ENCODE measurements at places on chromosomes 1 and 21.

GRCh38 chr21:34522284-34522683 lies 10.3 kb upstream of the KCNE1 start:
- DNase-seq, result no peak

GRCh38 chr1:18948913-18949685 lies 7.4 kb downstream of the IFFO2 start:
- DNase-seq, result no peak

GRCh38 chr1:3034728-3035562 lies 13.7 kb downstream of the ACTRT2 start:
- DNase-seq, result peak; percentile 57

DNA sequence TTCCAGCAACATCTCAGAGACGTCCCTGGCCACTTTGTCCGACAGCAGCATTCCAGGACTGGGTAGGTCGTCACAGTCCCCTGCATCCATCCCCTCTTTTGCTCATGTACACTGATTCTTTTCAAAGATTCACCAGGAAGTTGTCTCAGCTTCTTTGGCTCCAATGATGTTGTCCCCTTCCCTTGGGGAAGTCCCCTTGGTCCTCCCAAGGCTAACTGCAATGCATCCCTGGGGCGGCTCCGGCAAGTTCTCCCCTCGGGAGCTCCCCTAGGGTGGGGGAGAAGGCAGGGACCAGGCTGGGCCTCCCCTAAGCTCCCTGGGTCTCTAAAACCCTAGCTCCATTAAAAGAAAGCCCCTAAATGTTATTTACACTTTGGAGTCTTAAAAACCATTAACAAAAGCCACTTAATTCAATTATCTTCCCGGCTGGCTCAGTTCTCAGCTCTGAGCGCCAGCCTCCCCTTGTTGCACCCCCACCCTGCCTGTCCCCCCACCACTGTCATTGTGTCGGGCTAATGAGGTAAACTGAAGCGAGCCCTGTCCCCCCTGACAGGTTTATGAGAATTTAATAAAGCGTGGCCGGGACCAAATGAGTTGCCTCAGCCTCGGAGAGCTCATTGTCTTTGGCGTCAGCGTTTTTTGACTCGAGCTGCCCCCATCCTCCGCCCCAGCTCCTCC lies 25.3 kb downstream of the KNCN start:
- DNase-seq, result no peak

- DNase-seq, result no peak
Measured at GRCh38 chr1:33347650-33347992, 26.7 kb upstream of the A3GALT2 start.

DNA sequence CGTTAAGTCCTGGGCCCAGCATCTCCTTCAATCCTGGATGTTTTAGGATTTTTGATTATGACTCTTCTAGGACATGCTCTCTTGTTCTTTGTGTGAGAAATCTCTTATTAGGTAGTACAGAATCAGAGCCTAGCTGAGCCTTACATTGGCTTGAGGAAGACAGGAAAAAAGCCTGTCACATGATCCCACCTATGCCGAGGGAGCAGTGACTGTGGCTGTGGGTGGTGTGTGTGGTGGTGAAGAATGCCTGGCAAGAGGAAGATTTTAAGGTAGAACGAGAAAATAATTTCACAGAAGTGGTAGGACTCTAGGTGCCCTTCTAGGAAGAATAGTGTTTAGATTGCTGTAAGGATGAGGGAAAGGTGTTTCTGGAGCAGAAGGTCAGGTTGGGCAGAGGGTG lies 449.5 kb upstream of the PROX1 start:
- no peak for DNase-seq

- DNase-seq, result no peak
Measured at GRCh38 chr1:37244083-37244480, 209.8 kb upstream of the GRIK3 start.

GRCh38 chr1:31587720-31588423 lies 11.6 kb downstream of the TINAGL1 start:
- DNase-seq, result no peak

GRCh38 chr1:34320053-34320669 lies 143.5 kb downstream of the C1orf94 start:
- DNase-seq, result no peak

- no peak for DNase-seq
Measured at GRCh38 chr1:56289260-56289659, 290.1 kb downstream of the PLPP3 start.

GRCh38 chr1:118388301-118388959 lies 203.4 kb upstream of the SPAG17 start:
- DNase-seq, result no peak

DNA sequence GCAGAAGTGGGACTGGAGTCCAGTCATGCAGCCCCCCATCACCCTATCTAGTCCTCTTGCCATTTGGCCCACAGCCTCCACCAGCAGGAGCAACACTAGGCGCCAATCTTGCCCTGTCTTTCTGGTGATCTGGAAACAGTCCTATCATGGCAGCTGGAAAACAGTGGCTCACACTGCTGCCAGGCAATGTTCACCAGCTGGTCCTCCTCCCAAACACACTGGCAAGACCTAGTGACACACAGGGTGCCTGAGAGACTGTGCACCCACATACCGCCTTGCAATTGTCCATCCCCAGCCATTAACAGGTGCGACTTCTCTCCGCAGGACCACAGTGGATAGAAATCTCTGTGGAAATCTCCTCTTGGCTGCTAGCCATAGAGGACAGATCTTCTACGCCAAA lies 105.5 kb downstream of the HIVEP3 start:
- DNase-seq, result no peak

DNA sequence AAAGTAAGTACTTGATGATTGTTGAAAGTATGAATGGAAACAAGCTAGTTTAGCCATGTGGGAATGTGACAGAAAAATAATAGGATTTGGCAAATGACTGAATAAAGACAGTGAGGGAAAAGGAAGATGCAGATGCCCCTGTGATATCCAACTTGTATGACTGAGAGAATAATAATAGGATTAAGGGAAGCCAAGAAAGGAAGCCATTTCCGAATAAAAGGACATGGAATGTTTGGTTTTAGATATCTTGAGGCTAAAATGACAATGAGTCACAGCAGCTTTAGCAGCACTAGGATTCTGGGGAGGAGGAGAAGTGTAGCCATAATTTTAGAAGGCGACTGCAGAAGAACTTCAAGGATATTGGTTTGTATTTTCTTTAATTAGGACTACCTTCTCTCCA lies 109.2 kb downstream of the TTLL7 start:
- no peak for DNase-seq

Data from Right ventricle myocardium inferior (tissue), 1 donor.